CD4-positive, alpha-beta T cell treated with Interferon alpha-2 for 1 hour (primary cell): ENCODE measurements at places on chromosomes 12 and 14.
A peak's percentile ranks its signal among the peaks of the same experiment; 100 is the strongest.

- DNase-seq, result no peak
Observed at GRCh38 chr12:46395388-46395787, 22.8 kb upstream of the SLC38A2 start.

- DNase-seq, result no peak
Observed at GRCh38 chr12:65656891-65657351, 167.4 kb upstream of the HMGA2 start.

- no peak for DNase-seq
Observed at GRCh38 chr12:127479256-127479655, 787.7 kb upstream of the TMEM132C start.

DNA sequence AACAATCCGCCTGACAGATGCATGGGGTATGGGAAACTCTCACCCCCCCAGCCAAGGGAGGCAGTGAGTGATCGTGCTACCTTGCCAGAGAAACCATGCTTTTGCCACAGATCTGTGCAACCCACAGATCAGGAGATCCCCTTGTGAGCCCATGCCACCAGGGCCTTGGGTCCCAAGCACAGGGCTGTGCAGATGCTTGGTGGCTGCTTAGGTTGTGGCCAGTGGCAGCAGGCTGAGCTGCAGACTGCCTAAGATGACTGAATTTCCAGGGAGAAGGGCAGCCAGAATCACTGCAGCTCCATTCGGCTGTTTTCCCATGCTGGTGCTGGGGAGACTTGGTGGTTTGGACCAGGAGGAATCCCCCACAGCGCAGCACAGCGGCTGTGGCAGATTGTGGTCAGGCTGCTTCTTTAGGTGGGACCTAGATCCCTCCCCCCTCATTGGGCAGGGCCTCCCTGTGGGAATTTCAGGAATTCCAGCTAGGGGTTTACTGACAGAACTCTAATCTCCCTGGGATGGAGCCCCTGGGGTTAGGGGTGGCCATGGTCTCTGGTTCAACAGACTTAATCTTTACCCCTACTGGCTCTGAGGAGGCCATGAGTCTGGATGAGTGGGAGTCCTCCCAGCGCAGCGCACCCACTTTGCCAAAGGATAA, 264.6 kb upstream of the DAAM1 start:
- no peak for DNase-seq

- no peak for DNase-seq
Observed at GRCh38 chr12:92133795-92134637, 11.6 kb downstream of the BTG1 start.

DNA sequence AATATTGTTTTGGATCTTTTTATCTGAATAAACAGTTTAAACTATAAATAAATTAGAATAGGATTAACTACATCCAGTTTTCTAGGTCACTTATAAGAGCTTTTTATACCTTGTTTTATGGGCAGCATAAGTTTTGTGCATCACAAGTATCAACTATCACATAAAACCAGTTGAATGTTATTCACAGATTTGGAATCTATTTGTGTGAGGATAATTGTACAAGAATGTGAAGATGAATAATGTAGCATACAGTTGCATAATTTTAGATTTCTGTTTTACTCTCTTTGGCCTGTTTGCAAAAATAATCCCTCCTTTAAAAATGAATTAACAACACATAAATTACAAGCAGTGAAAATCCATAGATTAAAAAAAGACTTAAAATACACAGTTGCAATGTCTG, 88.8 kb downstream of the SCFD1 start:
- DNase-seq, result no peak

GRCh38 chr14:104433401-104434213, 146.0 kb upstream of the C14orf180 start:
- no peak for DNase-seq

GRCh38 chr14:25118671-25119070, 68.7 kb upstream of the STXBP6 start:
- DNase-seq, result no peak

- no peak for DNase-seq
Observed at GRCh38 chr12:51232642-51233041, 6.0 kb upstream of the DAZAP2 start.

GRCh38 chr12:42737398-42737797, 147.9 kb upstream of the PRICKLE1 start:
- no peak for DNase-seq

DNA sequence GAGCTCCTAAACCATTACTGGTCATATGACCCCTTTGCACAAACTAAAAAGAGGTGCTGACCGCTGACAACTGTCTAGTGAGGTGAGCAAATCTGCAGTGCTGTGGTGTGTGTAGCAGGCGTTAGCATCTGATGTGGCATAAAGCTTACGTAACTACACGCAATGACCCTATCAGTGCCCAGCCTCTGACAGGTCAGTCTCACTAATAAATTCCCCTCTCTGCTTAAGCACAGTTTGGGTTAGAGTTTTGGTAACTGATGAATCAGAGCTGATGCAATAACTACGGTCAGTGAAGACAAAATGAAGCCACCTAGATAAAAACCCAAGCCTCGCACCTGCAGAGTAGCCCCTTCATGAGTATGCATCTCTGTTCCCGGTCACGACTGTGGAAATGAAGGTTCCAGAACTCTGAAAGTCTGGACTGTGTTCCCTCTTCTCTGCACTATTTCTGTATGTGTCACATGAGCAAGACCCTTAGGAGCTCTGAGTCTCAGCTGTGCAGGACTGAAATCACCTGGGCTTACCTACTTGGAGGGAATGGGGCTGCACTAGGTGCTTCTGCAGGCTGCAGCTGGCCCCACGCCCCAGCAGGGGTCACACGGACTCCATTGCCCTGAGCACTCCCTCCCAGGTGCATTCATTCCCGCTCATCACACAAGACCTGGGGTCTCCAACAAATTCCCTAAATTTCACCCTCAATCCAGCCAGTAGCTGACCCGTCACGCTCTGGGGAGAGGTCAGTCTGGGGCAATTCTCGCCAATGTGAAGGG, 54.4 kb downstream of the RIMBP2 start:
- no peak for DNase-seq

DNA sequence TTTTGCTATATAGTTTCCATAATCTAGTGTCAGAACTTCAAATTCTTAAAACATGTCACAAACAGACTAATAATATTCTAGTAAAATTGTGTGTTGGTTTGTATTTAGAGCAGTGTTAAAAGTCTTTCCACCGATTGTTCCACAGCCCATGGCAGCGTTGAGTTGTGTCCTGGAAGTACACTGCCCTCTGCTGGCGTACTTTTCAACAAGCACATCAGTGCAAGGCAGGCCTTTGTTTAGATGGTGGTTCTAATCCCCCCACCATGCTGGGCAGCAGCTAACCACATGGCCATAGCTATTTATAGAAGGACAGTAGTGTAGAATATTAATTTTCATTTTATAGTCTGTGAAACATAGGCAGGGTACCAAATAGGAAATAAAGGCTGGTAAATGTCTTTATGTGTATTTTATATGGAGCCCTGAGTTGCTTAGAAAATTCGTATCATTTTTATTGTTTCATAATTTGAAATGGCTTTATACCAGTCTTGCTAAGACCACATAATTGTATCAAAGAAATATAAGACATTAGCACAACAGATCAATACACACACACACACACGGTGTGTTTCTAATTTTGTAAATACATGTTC, 235.4 kb downstream of the SEC23A start:
- peak; percentile 29 for DNase-seq

GRCh38 chr12:4171742-4172141, 101.8 kb upstream of the CCND2 start:
- DNase-seq, result no peak

DNA sequence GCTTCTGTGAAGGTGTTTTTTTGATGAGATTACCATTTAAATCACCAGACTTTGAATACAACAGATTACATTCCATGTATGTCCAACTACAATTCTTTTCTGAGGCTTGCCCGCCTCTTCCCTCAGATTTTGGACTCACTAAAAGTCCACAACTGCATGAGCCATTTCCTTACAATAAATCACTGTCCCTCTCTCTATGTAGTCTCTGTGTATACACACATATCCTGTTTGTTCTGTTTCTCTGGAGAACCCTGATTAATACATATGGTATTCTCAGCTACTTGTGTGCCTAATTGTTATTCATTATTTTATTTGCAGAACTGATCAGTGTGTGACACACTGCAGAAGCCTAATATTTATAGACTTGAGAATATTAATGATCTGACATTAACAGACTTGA, 2.4 kb upstream of the MIPOL1 start:
- DNase-seq, result no peak

DNA sequence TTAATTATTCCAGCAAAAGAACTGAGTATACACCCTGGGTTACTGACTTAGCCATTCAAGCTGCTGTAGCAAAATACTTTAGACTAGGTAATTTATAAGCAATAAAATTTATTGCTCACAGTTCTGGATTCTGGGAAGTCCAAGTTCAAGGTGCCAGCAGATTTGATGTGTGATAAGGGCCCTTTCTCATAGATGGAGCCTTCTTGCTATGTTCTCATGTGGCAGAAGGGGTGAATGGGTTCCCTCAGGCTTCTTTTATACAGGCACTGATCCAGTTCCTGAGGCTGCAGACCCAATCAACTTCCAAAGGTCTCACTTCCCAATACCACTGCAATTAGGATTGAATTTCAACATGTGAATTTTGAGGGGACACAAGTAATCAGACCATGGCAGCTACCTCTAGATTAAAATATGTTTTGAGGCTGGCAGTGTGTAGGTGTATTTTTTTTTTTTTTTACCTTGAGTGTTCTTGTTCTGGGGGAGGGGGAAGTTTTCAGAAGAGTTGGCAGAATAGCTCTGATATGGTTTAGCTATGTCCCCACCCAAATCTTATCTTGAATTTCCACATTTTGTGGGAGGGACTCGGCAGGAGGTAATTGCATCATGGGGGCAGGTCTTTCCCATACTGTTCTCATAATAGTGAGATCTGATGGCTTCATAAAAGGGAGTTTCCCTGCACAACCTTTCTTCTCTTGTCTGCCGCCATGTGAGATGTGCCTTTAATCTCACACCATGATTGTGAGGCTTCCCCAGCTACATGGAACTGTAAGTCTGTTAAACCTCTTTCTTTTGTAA, 178.2 kb downstream of the RASSF9 start:
- DNase-seq, result no peak

DNA sequence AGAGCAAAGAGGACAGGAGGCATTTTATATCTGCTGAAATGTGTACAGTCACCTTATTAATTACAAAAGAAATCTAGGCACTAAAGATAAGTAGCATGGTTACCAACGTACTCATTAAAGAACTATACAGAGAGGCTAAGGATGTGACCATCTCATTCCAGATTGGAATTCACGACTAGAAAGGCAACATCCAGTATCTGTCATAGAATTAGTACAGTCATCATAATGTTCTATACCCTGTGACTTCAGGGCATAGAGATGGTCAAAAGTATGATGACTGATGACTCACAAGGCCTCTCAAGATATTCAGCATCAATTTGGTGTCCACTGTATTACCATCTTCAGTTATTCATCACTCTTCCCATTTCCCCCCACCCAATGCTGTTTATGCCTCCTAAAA, 144.0 kb upstream of the PLEKHG7 start:
- no peak for DNase-seq

DNA sequence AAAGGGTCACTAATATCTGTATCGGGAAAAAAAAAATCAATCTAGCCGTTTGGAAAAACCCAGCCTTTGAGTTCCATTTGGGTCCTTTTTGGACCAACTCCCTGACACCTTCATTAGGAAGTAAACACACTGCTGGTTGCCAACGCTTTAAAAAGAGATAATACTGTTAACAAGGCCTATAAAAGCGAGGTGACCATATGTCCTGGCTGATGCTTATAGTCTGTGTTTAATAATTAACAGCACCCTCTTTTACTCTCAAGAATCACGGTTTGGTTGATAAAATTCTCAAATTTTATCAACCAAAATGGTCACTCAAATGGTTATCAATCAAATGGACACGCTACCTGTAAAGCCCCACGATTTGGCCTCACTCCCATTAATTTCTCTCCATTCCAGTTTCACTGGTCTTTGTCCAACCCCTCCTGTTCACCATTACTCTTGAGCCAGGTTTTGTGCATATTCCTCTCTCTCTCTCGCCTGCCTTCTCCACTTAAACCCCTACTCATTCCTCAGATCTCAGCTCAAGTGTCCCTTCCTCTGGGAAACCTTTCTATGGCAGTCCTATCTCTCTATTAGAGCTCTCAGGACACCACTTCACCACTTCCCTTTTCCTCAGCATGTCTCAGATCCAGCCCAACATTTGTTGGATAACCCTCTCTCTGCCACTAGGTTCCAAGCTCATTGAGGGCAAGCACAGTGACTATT, 9.5 kb downstream of the BTG1 start:
- DNase-seq, result peak; percentile 28

GRCh38 chr12:97267166-97267565, 195.4 kb upstream of the RMST start:
- DNase-seq, result no peak

GRCh38 chr14:33643426-33644181, 307.3 kb downstream of the EGLN3 start:
- no peak for DNase-seq

DNA sequence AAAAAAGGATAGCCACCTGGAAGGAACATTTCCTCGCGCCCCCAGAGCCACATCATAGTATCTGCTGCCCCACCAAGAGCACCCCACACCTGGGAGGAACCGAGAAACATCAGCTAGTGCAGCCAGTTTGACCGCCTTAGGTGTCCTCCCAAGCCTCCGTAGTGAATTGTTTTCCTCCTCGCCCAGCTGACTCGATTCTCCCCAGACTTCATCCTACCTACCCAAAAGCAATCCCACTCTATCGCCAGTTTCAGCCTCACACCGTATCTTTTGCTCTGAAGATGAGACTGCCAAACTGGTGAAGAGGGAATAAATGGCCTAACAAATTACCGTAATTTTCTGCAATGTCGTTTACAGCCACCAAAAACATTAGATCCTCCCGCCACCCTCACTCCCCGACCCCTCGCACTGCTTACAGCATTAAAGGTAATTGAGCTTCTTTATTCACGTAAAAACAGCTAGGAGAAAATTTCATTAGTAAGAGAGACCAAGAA, 1.2 kb upstream of the SLC11A2 start:
- no peak for DNase-seq

GRCh38 chr12:76236640-76237039, 111.6 kb downstream of the BBS10 start:
- DNase-seq, result no peak

- DNase-seq, result no peak
Observed at GRCh38 chr12:97877404-97877803, 414.8 kb downstream of the RMST start.

GRCh38 chr12:130026608-130027176, 122.9 kb upstream of the TMEM132D start:
- DNase-seq, result no peak

GRCh38 chr12:130838284-130838950, 633 bp downstream of the STX2 start:
- DNase-seq, result no peak

- DNase-seq, result no peak
Observed at GRCh38 chr14:53391156-53391555, 238.0 kb upstream of the DDHD1 start.
